Hepatocyte (in vitro differentiated cells): ENCODE measurements at places on chromosomes 7 and 10.

DNA sequence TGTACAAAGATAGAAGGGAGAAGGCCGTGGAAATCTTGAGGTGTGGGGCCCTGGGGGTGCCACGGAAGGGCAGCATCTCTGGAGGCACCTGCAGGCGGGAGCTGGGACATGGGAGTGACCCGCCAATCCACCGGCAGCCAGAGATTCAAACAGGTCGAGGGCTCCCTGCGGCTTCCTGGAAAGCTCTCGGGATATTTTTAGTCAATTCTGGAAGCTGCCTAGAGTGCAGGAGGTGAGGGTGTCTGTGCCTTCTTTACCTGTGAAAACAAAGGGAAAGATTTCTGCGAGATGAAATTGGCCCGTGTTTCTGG is 16.6 kb downstream of the MNX1 start:
- DNase-seq = no peak

DNA sequence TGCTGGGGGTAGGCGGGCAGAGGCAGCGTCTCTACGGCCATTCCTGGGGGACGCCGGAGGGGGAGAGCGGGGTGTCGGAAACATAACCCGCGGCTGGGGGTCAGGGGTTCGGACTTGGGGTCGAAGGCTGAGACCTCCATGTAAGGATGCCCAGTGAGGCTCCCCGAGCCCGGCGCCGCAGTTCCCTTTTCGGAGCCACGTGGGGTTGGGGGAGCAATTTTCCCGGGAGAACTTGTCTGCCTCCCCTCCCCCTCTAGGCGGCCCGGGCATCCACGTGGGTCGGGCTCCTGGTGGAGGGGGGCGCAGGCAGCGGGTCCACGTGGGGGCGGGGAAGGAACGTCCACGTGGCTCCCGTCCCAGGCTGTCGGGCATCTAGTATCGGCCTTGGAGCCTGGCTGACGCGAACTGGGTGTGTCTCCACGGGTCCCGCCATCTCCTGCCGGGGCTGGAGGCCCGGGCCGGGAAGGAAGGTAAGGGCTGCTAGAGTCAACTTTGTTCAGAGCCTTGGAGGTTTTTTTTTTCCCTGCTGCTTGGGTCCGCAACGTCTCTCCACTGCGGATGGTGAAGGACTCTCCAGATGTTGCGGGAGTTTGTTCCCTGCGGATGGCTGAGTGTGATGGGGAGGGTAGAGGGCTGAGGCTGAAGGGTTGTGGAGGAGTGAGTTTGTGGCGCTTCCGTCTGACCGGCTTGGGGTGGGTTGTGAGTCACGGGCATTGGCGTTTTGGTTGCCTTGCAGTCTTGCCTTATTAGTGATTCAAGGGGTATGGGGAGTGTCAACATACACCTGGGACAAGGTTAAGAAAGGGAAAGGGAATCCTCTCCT is 744 bp downstream of the PPRC1 start:
- DNase-seq = peak; percentile 90

- DNase-seq = no peak
Measured at GRCh38 chr10:82294874-82295378, 419.9 kb downstream of the NRG3 start.

GRCh38 chr10:11789306-11789705 is 33.9 kb upstream of the PROSER2 start:
- no peak for DNase-seq
